ENCODE measurements at places on chromosomes 4 and X.

DNA sequence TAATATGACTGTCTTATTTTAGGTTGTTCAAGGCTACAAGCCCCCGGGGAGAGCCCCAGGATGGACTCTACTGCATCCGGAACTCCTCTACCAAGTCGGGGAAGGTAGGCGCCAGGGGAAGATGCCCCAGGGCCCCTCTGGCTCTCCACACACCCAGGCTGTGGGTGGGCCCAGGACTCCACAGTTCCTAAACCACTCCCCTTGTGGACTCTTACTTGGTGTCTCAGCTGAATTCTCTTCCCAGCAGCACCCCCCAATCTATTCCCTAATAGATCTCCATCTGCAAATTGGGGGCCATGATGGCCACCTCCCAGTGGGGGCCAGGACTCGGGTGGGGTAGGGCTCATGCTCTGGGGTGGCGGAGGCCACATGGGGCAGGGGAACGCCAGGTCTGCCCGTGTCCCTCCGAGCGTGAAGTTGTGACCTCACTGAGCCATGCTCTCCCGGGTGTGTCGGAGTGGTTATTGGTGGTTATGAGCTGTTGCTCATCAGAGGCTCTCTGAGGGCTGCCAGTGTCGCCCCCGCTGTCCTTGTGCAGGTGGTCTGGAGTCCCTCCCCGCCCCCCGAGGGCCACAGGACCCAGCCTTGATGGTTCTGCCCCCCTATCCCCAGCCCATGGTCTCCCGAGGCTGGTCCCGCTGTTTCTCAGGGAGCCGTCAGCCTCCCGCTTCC lies 11.2 kb upstream of the ADD1 start:
- H3K4me1 ChIP-seq, result peaks cover 50% of the 10 kb centered on the region
- no peak overlapping the region for H3K27ac ChIP-seq
- no peaks in the 10 kb centered on the region for H3K27me3 ChIP-seq
- H3K36me3 ChIP-seq, result no peaks in the 10 kb centered on the region
- H3K4me3 ChIP-seq, result no peak overlapping the region

DNA sequence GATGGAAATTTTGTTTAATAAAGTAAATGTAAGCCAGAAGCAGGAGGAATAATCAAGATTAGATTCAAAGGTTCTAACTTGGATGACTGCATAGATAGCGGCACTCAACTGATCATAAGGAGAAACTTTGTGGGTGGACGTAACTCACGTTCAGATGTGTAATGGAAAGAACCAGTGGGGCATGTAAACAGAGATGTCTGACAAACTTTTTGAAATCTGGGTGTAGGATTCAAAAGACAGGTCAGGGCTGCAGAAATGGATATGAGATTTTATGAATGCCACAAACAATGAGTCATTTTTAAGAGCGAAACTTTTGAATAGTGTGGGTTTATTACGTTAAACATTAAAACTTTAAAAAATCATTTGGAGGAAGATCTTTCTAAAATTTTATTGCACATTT lies 375.6 kb downstream of the GBA3 start:
- no peaks in the 10 kb centered on the region for H3K4me1 ChIP-seq
- H3K27ac ChIP-seq, result no peak overlapping the region
- H3K36me3 ChIP-seq, result no peaks in the 10 kb centered on the region
- DNase-seq, result no peak
- H3K4me3 ChIP-seq, result no peak overlapping the region
- no peaks in the 10 kb centered on the region for H3K27me3 ChIP-seq

- H3K27me3 ChIP-seq, result peaks cover 2% of the 10 kb centered on the region
- no peak for DNase-seq
- H3K36me3 ChIP-seq, result no peaks in the 10 kb centered on the region
- H3K27ac ChIP-seq, result no peak overlapping the region
- H3K4me1 ChIP-seq, result peaks cover 3% of the 10 kb centered on the region
Observed at GRCh38 chr4:20878806-20879205, 178.5 kb downstream of the PACRGL start.

- peaks cover 57% of the 10 kb centered on the region for H3K4me1 ChIP-seq
- peaks cover 19% of the 10 kb centered on the region for H3K36me3 ChIP-seq
- H3K4me3 ChIP-seq, result peak overlapping the region; percentile 70
- DNase-seq, result no peak
Observed at GRCh38 chr4:2818351-2818939, 25.2 kb upstream of the ADD1 start.

DNA sequence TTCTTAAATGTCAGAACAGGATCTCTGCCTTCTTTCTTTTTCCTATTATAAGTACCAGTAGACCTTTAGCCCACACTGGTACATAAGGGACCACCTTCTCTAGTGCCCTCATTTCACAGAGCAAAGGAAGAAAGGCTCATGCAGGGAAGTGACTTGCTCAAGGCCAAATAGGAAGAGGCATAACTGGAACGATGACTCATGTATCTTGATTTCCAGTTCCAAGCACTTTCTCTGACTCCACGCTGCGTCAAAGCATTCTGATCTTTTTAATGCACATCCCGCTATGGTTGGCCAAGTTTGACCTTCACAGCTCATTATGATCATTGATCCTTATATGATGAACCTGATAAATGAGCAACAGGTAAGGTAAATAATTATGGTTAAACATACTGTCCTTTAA lies 542.0 kb downstream of the GBA3 start:
- no peaks in the 10 kb centered on the region for H3K27me3 ChIP-seq
- H3K27ac ChIP-seq, result no peak overlapping the region
- DNase-seq, result no peak
- no peaks in the 10 kb centered on the region for H3K36me3 ChIP-seq
- no peaks in the 10 kb centered on the region for H3K4me1 ChIP-seq
